Activated CD4-positive, alpha-beta T cell treated with anti-CD3 and anti-CD28 coated beads for 36 hours (primary cell): ENCODE measurements at places on chromosomes 7 and 10.
A peak's percentile ranks its signal among the peaks of the same experiment; 100 is the strongest.

GRCh38 chr10:96614515-96614914 is 27.7 kb upstream of the TM9SF3 start:
- no peak for DNase-seq

- no peak for DNase-seq
These were observed 201.9 kb upstream of the KAT6B start for GRCh38 chr10:74624501-74624900.

DNA sequence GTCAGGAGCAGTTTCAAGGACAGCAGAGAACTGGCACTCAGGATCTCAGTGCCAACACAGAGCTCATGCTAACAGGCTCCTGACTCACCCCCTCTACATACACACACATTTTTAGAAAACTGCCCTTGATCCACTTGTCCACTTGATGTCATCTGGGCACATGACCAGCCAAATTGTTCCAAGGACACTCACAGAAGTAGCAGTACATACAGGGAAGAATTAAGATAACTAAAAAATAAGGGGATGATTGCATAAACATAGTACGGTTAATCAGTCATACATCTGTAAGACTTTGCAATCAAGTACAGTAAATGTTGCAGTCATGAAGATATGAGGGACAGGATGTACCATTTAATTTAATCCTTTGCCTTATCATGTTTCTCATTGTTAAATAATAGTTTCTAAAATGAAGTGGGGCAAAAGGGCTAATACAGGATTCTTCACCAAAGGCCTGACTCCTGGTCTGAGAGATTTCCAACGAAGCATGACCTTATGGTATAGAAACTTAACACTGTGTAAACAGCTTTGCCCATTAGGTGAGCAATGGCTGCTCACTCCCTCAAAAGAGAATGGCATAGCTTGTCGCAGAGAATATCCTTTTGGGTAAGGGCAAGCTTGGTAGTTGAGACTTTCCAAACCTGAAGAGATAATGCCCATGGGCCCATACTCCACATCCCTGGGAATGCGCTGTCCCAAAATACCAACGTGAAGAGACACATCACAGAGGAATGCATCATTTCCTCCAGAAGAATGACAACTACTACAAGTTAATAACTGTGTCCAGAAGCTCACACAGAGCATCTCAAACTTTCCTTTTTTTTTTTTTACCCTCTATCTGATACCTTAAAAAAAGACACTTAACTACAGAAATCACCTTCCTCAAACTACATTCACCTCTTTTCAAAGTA is 94.1 kb downstream of the ARMH3 start:
- DNase-seq: no peak

DNA sequence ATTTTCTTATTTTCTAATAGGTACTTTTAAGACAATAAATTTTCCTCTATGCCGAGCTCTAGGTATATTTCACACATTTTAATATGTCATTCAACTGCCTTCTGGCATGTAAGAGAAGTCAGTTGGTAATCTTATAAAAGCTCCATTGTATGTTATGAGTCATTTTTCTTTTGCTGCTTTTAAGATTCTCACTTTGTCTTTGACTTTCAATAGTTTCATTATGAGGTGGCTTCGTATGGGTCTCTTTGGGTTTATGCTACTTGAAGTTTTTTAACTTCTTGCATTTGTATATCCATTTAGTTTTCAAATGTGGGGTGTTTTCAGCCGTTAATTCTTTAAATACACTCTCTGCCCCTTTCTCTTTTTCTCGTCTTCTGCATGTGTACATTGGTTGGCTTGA is 80.5 kb downstream of the ABCA13 start:
- no peak for DNase-seq

- peak; percentile 54 for DNase-seq
These were observed 124.1 kb downstream of the LMBR1 start for GRCh38 chr7:156768698-156769472.

- no peak for DNase-seq
These were observed 39.7 kb downstream of the CADPS2 start for GRCh38 chr7:122846591-122846990.

- no peak for DNase-seq
These were observed 89.1 kb downstream of the NRP1 start for GRCh38 chr10:33245343-33245742.

DNA sequence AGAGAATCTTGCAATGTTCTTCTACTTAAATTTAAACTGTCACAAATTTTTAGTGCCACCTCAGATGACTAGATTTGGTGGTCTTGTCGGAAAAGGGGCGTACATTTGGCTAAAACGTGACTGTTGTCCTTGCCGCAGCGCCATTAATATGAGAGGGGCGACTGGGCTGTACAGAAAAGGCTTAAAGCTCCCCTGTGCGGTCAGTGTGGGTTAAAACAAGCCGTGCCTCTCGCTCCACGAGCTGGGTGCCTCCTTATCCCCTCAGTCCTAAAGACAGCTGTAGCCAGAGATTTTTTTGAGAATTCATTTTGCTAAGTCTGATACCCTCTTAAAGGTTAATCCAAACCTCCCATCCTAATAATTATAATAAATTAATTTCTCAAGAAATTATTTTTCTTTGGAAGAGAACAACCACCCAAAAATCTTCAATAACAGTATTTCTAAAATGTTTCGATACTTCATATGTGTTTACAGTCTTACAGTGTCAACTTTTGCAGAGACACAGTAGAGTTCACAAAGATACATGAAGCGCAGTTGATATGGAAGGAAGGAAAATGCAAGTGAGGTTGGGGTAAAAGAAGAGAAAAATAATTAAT is 68.6 kb downstream of the C7orf25 start:
- peak; percentile 51 for DNase-seq

- DNase-seq: no peak
These were observed 52.2 kb downstream of the CPEB3 start for GRCh38 chr10:92238586-92239098.

DNA sequence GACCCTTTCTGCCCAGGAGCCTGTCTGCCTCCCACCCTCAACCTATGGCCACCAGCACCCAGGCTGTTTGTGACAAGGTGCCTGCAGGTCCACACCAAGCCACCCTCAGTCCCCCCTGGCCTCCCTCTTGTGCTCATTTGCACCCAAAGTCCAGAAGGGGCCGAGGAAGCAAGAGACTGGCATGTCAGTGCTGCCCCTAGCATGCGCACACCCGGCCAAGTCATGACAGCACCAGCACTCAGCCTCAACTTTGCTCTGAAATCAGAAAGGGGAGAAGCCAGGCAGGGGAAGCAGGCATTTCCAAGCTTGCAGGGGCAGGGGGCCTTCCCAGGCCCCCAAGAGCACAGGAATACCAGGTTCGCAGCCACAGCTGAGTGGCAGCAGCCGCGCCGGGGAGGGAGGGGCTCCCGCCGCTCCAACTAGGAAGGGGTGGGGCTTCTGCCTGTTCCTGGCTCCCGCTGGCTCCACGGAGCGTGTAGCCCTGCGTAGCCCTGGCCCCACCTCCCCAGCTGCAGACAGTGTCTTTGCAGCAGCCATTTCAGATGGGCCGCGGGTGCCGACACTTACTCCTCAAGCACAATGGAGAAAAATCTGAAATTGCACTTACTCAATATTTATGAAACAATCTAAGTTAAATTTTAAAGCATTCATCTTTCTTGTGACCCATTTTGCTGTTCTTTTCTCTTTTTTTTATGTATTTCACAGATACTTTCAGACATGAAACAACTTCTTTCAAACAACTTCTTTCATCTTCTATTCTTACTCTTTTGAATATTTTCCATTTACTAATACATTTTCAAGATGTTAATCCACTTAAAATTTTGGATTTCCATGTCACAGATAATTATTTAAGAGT is 54.9 kb upstream of the ABCB5 start:
- DNase-seq: no peak

DNA sequence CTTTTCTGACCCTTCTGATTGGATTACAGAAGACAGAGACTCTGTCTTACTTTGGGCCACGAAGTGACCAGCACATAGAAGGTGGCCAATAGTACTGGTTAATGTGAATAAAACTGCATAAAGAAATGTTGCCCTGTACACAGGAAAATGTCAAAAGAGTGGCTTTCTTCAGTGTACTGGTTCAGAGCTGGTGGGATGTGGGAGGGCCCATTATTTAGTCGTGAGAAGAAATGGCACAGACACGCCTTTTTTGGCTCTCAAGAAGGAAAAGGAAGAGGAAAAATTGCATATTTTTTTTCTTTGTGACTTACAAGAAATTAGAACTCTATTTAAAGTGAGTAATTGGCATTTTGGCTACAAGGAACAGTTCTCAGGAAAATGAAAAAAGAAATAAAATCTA is 129.7 kb downstream of the DGKI start:
- DNase-seq: no peak
